ENCODE measurements at places on chromosomes 2 and 18.

DNA sequence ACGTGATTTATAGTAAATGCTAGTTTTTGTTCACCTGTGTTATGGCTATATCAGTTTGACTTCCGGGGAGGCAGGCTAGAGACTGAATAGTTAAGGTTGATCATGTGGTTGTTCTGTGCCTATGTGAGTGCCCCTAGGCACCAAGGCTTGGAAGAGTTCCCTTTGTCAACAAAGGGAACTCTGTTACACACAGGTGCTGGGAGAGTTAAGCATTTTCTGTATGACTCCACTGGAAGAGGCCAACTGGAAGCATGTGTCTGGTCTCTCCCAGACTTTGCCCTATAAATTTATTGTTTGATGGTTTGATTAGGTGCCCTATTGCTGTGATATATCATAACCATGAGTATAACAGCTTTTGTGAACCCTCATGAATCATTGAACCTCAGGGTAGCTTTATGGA lies 63.8 kb downstream of the ARL6IP6 start:
- no peak for DNase-seq

DNA sequence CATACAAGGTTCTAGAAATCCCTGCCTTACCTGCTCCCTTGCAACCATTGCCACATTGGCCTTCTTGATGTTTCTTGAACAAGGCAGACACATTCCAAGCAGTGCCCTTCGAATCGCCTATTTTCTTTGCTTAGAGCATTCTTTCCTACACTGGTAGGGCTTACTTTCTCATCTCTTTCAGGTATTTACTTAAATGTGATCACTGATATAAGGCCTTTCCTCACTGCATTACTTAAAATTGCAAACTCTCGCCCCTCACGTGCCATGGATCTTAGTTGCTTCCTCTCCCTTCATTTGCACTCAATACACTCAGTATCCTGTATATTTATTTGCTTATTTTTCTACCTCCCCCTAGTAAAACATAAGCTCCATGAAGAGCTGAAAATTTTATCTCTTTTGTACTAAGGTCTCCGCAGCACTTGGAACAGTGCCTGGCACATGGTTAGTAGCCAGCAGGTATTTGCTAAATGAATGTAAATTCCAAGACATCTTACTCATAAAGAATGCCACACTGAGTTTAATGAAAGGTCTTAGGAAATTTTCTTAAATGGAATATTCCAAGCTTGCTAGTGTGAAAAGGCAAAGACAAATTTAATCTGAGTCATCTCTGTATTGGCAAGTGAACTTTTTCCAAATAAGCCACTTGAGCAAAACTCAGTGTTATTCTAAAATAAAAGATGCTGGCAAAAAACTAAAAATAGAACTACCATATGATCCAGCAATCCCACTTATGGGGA lies 42.4 kb upstream of the FIGN start:
- no peak for DNase-seq

DNA sequence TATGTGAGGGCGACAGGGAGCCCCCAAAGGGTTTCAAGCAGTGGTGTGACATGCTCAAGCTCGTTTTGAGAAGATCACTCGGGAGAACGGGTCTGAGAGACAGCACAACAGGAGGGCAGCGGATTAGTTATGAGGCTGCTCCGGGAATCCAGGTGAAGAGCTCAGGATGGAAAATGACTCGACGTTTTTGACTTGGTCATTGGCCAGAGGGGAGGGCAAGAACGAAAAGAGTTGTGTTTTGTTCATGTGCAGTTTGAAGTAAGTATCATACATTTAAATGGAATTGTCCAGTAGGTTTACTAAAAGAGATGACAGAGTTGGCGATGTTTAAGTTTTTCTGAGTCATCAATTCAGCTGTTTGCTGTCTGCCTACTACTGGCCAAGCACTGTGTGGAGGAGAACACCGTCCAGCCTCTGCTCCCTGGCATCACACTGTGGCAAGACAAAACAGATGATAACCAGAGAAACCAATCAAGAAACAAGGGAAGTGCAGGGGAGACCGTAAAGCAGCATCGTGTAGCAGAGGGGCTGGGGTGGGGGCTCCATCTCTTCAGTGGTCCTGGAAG lies 25.3 kb upstream of the ANXA4 start:
- DNase-seq = no peak

GRCh38 chr2:98759827-98760625 lies 29.1 kb upstream of the MGAT4A start:
- DNase-seq = no peak

DNA sequence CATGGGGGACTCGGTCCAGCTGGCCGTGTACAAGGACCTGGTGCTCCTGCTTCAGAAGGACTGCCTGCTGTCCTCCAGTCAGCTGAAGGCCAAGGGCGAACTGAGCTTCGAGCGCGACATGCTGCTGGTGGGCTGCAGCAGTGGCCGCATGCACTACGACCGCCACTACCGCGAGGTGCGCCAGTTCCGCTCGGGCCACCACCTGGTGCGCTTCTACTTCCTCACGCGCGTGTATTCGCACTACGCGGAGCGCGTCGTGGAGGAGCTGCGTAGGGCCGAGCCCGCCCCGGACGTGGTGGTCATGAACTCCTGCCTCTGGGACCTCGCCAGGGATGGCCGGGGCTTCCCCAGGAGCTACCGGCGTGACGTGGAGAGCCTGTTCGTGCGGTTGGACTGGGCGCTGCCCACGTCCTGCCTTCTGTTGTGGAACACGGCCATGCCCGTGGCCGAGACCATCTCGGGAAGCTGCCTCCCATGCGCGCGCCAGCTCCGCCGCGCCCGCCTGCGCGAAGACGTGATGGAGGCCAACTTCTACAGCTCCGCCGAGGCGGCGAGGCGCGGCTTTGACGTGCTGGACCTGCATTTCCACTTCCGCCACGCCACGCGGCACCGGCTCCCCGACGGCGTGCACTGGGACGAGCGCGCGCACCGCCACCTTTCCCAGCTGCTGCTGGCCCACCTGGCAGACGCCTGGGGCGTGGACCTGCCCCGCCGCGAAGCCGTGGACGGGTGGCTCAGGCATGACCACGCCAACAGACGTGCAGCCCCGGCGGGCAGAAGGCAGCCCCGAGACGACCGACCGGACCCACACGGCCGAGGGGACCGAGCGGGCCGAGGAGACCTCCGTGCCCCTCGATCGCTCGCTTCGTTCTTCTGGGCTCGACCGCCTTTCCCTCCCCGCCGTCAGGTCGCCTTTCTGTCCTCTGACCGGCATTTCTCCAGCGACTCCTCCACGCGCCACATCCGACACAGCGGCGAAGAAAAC lies 293.9 kb upstream of the ERBB4 start:
- no peak for DNase-seq

GRCh38 chr2:31233231-31233630 lies 721 bp upstream of the EHD3 start:
- DNase-seq = no peak

DNA sequence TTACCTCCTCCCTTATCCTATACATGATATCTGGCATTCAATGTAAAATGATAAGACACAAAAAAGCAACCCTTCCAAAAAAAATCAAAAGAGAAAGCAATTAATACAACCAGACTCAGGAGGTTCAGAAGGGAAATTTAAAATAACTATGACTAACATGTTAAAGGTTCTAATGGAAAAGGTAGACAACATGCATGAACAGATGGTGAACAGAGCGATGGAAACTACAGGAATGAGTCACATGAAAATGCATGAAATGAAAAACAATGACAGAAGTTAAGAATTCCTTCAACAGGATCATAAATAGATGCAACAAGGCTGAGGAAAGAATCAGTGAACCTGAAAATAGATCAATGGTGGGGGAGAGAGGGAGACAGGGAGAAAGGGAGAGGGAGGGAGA lies 26.1 kb upstream of the ERCC3 start:
- DNase-seq = no peak

DNA sequence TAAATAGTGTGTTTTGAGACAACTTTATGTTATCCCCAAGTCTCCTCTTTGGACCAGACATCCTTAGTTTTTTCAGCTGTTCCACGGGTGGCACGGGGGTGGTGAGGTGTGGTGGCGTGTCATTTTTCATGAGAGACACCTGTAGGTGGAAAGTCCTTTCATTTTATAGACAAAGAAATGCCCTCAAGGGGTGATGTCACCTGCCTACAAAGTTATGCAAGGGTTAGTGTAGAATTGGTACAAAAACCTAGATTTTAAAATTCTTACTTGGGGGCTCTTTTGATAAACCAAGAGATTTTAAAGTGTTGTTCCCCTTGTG lies 15.3 kb downstream of the CTDP1 start:
- DNase-seq = no peak

DNA sequence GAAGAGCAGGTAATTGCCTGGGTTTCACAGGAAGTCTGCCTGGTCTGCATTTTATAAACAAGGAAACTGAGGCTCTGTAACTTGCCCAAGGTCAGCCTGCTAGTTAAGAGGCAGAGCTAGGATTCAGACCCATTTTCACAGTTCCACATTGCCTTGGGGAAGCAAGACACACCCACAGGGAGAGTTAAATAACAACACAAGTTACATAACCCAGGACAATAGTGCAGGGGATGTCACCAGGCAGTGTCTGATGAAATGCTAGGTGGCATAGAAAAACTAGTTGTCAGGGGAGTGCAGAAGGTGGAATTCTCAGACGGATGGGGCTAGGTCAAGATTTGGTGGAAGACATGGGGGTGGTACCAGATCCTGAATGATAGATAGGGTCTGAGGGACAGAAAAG lies 69.7 kb downstream of the PRKCE start:
- no peak for DNase-seq
